Stimulated activated CD8-positive, alpha-beta memory T cell treated with anti-CD3 and anti-CD28 coated beads, Interleukin-15, amount 100 ng/mL, for 24 hours (primary cell): ENCODE measurements at places on chromosomes 4 and X.
A peak's percentile ranks its signal among the peaks of the same experiment; 100 is the strongest.

DNA sequence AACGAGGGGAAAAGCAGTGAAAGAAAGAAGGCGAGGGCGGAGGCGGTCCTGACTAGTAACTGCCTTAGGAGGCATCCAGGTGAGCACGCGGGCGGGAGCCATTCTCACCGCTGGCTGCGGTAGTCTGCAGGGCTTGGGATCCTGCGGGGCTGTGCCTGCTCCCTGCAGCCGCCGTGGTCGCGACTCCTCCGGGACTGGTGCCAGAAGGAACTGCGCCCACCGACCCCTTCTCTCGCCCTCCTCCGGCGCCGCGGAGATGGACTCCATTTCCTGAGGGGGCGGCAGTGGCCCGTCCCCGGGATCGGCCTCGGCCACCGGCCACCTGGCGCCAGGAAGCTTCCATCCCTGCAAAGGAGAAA, 543 bp downstream of the NFXL1 start:
- DNase-seq = peak; percentile 14

- no peak for DNase-seq
These were observed 136.8 kb upstream of the SLC4A4 start for GRCh38 chr4:71201817-71202576.

DNA sequence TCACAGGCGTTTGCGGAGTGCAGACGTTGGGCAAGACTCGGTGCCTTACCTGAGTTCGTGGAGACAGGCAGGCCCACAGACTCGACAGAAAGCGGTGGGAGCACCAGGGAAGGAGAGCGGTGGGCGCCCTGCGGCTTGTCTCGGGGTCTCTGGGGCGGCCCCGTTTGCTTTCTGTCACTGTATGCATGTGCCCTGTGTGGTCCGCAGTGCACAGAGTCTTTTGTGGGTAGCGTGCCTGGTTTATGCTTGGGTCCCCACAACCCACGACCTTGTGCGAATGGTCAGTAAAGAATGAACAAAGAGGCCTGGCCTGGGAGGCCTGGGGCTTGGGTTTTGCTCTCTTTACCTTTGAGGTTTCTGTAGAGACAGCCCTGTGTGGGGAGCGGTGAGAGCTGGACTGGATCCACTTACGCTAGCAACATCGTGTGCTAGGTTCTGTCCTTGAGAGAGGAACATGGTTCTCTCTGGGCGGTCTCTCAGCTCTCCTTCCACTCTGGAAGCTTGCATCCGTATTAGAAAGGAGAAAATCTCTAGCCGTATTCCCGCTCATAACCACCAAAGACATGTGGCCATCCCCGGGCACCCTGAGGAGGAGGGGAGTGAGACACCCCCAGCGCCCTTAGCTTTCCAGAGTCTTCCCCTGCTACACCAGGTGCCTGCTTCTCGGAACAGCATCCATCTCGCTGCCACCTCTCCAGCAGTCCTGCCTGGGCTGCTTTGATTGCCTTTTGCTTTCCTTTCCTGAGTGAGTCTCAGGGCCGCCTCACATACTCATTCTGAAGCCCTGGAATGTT, 1.2 kb downstream of the TADA2B start:
- no peak for DNase-seq

DNA sequence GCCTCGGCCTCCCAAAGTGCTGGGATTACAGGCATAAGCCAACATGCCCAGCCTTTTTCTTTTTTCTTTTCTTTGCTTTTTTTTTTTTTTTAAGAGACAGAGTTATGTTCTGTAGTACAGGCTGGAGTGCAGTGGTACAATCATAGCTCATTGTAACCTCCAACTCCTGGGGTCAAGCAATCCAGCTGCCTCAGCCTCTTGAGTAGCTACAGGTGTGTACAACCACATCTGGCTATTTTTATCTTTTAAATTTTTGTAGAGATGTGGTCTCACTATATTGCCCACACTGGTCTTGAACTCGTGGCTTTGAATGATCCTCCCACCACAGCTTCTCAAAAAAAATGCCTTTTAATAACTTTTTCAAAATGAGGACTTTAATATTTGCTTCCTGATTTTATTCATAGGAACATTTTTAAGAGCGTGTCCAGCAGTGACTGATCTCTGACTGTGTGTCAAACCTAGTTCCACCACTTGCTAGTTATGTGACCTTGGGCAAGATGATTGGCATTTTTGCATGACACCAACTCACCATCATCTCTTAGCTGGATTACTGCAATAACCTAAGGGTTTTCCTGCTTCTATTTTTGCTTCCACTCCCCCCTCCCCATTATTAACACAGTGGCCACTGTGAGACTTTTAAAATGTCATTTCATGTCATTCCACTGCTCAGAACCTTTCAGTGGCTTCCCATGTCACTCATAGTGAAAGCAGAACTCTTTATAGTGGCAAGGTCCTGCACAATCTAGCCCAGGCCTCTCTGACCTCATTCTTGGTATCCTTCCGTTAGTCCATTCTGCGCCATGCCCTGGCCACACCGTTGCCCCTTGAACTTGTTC, 4.5 kb upstream of the TNIP3 start:
- DNase-seq = no peak

DNA sequence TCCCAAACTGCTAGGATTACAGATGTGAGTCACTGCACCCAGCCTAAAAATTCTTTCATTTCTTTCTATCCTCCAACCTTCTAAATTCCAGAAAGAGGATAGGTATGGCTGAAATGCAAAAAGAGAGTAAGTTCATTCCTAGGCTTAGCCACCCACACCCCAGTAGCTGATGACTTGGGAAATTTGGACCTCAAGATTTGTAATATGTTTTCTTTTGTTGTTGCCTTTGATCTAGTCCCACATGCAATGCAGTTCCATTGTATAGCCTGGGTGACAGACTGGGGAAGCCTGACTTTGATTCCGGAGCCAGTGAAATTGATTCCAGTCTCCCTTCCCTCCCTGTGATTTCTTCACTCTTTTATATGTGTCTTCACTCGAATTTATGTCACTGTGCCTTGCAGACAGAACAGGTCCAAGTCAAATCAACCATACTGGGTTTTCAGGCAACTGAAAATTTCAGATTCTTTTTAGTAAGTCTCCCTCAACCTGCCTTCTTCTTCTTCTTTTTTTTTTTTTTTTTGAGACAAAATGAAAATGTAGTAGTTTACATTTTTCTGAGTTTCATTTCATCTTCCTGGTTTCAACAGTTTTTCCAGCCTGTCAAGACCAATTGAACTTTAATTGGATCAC, 176.2 kb upstream of the RBPJ start:
- DNase-seq = no peak

- no peak for DNase-seq
These were observed 860 bp upstream of the RPS6KA3 start for GRCh38 chrX:20267607-20267930.

- no peak for DNase-seq
These were observed 167.0 kb upstream of the GALNT7 start for GRCh38 chr4:173001571-173001970.
